ENCODE measurements at places on chromosomes 6 and 20.
A peak's percentile ranks its signal among the peaks of the same experiment; 100 is the strongest.

GRCh38 chr20:46282669-46283068 is 25.6 kb downstream of the CDH22 start:
- DNase-seq: no peak

GRCh38 chr6:4359108-4359730 is 223.8 kb upstream of the ECI2 start:
- DNase-seq: no peak

GRCh38 chr6:28218312-28219248 is 6.5 kb upstream of the ZSCAN9 start:
- peak; percentile 79 for DNase-seq

DNA sequence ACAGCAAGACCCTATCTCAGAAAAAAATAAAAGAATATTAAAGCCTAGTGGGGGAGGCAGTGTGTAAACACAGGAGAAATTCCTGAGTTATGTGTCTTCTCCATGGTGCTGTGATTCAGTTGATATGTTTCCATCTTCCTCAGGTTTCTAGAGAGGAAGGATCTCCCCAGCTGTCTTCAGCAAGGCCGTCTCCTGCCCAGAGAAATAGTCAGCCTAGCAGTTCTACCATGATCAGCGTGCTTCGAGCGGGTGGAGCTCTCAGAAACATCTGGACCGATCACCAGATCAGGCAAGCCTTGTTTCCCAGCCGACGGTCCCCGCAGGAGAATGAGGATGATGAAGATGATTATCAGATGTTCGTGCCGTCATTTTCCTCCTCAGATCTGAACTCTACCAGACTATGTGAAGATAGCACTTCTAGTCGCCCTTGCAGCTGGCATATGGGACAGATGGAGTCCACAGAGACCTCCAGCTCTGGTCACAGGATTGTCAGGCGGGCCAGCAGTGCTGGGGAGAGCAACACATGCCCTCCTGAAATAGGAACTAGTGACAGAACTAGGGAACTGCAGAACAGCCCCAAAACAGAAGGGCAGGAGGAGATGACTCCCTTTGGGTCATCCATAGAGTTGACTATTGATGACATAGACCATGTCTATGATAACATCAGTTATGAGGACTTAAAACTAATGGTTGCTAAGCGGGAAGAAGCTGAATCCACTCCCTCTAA is 34.9 kb upstream of the MTHFD1L start:
- no peak for DNase-seq

DNA sequence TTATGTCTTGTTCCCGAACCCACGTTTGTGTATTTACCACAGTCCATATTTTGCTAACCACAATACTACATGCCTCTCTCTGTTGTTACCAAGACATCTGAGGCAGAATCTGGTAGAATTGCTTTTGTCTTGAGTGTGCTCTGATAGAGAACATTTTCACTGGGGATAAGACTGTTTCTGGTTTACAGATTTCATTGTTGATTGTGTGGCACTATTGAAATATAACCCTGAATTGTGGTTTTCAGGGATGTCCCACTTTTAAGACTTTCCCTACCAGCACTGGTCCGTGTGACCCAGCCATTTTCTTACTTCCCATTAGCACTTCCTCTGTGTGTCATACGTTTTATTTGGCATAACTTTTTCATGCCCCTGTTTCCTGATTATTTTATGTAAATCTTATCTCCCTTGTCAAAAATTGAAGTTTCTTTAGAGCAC is 12.2 kb downstream of the NCOA7 start:
- no peak for DNase-seq

- DNase-seq: no peak
Measured at GRCh38 chr6:35258858-35259193, 709 bp upstream of the ZNF76 start.

GRCh38 chr20:59813948-59814839 is 119.2 kb downstream of the SYCP2 start:
- no peak for DNase-seq
